ENCODE measurements at places on chromosomes 1 and 21. TPM values are rescaled to one million over a fixed set of nuclear protein-coding genes. Genes with fewer than 3 reads are reported as not detected.

DNA sequence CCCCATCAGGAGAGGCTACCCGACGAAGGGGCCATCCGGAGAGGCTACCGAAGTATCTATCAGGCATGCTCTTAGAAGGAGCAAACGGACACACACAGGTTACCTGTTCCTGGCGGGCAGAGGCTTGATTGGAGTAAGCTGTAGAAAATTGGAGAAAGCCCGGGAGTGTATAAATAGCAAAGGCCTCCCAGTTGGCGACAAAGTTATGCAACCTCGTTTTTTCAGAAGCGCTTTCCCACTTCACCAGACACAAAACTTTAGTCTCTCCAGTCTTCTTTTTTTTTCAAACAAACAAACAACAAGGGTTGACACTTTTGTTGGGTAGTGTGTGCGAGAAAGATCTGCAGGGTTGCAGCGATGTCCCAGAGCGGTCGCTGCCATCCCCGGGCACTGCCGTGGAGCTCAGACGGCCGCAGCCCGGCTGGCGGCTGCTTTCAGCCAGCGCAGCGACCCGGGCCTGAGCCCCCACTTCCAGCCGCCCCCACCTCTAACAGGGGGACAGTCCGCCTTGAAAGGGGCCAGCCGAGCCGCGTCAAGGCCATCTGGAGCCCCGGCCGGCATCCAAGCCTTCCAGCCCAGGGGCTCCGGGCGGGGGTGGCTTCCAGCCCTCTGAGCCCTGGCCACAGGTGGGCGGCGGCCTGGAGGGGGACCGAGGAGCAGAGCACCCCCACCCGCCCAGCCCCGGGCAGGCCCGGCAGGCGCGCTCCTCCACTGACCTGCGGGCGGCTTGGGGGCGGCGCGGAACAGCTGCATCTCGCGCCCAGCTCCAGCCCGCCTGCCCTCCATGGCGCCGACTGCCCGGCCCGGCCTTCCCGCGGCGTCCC lies 616 bp downstream of the MCOLN3 start:
- DNase-seq, result peak; percentile 18
- no peaks in the 10 kb centered on the region for H3K27me3 ChIP-seq
- H3K36me3 ChIP-seq, result no peaks in the 10 kb centered on the region
- H3K4me3 ChIP-seq, result peak overlapping the region; percentile 71

DNA sequence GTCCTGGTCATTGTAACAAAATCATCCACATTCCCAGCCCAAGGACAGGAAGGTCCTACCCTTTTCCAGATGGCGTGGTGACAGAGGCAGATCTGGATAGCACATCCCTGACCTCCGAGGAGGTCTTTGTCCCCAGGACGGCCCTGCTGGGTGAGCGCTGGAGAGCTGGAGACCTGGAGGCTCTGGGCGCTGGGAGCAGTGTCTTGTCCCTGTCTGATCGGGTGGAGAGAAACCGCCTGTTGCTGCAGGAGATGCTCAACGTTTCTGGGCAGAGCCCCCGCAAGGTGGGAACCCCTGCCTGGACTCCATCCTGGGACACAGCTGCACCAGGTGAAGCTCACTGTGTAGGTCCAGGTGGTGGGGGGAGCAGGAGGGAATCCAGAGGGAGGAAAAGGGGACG lies 4.1 kb downstream of the KIAA1614 start:
- no peak for DNase-seq
- no peaks in the 10 kb centered on the region for H3K4me1 ChIP-seq
- H3K36me3 ChIP-seq, result no peaks in the 10 kb centered on the region
- H3K27me3 ChIP-seq, result no peaks in the 10 kb centered on the region
- H3K4me3 ChIP-seq, result no peak overlapping the region

DNA sequence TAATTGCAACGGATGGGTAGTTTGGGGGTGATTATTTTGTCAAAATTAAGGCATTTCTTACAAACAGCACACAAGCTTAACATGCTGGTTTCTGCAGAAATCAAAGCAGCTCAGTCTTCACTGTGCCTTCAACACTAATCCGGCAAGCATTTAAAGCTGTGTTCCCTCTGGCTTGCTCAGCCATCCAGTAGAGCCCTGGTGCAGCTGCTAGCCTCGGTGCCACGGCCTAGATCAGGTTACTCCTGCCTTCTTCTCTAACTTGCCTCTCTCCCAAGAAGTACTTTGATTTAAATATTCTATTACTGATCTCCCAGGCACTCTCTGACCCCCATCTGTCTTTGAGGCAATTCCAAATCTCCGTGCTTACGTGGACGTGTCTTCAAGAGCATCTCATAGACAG lies 85.6 kb downstream of the GREM2 start:
- no peaks in the 10 kb centered on the region for H3K36me3 ChIP-seq
- no peak overlapping the region for H3K4me3 ChIP-seq
- no peaks in the 10 kb centered on the region for H3K4me1 ChIP-seq

- H3K4me1 ChIP-seq, result no peaks in the 10 kb centered on the region
- H3K27me3 ChIP-seq, result no peaks in the 10 kb centered on the region
- DNase-seq, result peak; percentile 27
- no peak overlapping the region for H3K4me3 ChIP-seq
- no peak overlapping the region for H3K27ac ChIP-seq
Measured at GRCh38 chr1:227793948-227794816, 21.3 kb upstream of the PRSS38 start.

DNA sequence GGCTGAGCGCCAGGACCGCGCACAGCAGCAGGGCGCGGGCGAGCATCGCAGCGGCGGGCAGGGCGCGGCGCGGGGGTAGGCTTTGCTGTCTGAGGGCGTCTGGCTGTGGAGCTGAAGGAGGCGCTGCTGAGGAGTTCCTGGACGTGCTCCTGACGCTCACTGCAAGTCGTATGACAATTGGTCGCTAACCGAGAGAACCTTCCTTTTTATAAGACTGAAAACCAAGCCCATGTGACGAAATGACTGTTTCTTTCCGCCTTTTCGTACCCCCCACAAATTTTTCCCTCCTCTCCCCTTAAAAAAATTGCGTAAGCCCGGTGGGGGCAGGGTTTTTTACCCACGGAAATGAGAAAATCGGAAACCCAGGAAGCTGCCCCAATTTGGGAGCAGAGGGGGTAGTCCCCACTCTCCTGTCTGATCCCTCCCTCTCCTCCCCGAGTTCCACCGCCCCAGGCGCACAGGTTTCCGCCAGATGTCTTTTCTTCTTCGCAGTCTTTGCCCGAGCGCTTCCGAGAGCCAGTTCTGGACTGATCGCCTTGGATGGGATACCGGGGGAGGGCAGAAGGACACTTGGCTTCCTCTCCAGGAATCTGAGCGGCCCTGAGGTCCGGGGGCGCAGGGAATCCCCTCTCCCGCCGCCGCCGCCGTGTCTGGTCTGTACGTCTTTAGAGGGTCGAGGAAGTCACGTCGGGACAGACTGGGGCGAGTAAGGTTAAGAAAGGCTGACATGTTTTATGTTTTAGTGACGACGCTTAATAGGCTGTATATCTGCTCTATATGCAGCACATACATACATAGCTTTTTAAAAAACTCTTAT lies at the start of gene PTGS2:
PTGS2 (minus strand) TSS at position 179 of the 817 bp plus-strand sequence; CDS start at position 46, 133 bp downstream.
- H3K27ac ChIP-seq, result no peak within 1 kb of the TSS
- peak; percentile 39 for DNase-seq
- H3K4me3 ChIP-seq, result peak within 1 kb of the TSS; percentile 38
- no peaks in the 10 kb centered on the region for H3K36me3 ChIP-seq

GRCh38 chr1:39418236-39418635 lies 73.2 kb upstream of the BMP8A start:
- no peak overlapping the region for H3K4me3 ChIP-seq
- no peaks in the 10 kb centered on the region for H3K4me1 ChIP-seq
- no peaks in the 10 kb centered on the region for H3K27me3 ChIP-seq
- no peaks in the 10 kb centered on the region for H3K36me3 ChIP-seq
- no peak overlapping the region for H3K27ac ChIP-seq

CTSS gene
- 126 TPM for total RNA-seq

DNA sequence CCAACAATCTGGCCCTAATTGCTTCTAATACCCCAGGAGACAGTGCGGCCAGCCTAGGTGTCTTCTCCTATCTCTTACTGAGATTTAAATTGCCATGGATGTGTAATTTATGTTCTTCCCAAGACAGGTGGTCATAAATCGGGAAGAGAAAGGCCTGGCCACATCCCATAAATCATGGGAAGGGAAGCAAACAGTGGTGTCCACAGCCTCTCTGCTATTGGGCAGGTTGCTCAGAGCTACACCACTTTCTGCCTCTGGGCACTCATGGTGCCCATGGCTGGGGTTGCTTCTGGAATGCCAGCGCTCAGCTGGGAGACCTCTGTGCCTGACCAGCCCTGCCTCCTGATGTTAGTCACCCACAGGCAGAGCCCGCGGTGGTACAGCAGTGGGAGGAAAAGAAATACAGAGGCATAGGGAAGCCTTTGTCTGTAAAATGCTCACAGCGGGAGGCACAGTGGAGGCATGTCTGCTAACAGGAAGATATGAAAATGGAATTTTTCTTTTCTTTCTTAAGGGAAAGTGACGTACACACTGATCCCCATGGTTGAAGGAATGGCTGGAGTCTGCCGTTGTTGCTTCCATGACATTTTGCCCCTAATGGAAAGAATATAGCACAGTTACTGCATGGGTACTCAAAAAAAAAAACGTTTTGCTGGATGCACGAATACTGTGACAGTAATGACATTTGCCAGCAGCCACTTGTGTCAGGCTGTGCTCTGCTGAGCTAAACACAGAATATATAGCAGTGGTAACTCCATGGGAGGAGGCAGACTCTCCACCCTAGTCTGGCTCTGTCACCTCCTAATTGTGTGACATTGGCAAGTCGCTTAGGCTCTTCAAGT lies 21.9 kb downstream of the MTARC1 start:
- no peak for DNase-seq
- H3K4me1 ChIP-seq, result no peaks in the 10 kb centered on the region
- no peaks in the 10 kb centered on the region for H3K36me3 ChIP-seq

DNA sequence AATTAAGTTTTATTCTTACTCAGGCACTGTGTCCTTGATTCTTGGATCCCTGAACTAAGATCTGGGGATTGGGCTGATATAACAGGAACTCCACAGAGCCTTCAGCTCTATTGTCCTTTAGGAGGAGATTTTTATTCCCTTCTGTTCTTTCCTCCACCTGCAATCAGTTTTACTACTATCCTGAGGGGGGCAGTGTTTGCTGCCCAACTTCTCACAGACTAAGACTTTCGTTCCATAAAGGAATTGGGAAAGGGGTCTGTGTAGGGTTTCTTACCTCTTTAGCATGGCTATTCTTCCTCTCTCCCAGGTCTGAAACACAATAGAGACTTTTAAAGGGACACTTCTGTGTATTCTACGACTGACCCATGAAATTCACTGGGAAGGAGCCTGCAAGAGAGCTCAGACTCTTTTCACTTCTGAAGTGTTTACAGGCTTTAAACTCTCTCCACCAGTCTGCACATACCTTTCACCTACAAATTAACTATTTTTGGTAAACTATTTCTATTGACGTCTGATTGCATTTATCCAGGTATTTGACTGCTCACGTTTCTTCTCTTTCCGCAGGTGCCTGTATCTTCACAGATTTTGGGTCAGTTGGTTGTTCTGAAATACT lies 103.3 kb upstream of the DEPDC1 start:
- no peak overlapping the region for H3K27ac ChIP-seq
- no peaks in the 10 kb centered on the region for H3K27me3 ChIP-seq
- DNase-seq, result no peak
- no peak overlapping the region for H3K4me3 ChIP-seq

- no peak overlapping the region for H3K4me3 ChIP-seq
- no peak overlapping the region for H3K27ac ChIP-seq
- DNase-seq, result no peak
Measured at GRCh38 chr1:206447422-206447765, 22.9 kb upstream of the IKBKE start.

- no peak overlapping the region for H3K27ac ChIP-seq
- no peak for DNase-seq
- H3K36me3 ChIP-seq, result no peaks in the 10 kb centered on the region
- peaks cover 11% of the 10 kb centered on the region for H3K4me1 ChIP-seq
- no peaks in the 10 kb centered on the region for H3K27me3 ChIP-seq
- H3K4me3 ChIP-seq, result no peak overlapping the region
Measured at GRCh38 chr1:150165622-150166612, 16.2 kb downstream of the PLEKHO1 start.

DNA sequence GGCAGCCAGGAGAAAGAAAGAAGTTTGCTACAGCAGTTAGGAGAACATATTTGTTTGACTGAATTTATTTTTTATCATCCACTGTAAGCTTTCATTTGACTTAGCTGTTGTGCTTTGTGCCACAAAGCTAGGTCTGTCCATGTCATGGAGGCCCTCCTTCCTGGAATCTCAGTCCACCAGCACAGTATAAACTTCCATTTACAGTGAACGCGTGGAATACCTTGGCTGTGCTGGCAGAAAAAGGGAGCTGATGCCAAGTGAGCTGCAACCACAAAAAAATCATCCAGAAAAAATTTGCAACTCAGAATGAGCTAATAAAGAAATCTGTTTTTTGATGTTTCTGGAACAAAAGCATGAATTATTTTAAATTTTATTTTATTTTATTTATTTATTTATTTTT lies 72.6 kb downstream of the ATP6V1G3 start:
- no peak overlapping the region for H3K4me3 ChIP-seq
- H3K36me3 ChIP-seq, result no peaks in the 10 kb centered on the region
- no peak for DNase-seq
- H3K27ac ChIP-seq, result no peak overlapping the region
- no peaks in the 10 kb centered on the region for H3K4me1 ChIP-seq
- no peaks in the 10 kb centered on the region for H3K27me3 ChIP-seq

DNA sequence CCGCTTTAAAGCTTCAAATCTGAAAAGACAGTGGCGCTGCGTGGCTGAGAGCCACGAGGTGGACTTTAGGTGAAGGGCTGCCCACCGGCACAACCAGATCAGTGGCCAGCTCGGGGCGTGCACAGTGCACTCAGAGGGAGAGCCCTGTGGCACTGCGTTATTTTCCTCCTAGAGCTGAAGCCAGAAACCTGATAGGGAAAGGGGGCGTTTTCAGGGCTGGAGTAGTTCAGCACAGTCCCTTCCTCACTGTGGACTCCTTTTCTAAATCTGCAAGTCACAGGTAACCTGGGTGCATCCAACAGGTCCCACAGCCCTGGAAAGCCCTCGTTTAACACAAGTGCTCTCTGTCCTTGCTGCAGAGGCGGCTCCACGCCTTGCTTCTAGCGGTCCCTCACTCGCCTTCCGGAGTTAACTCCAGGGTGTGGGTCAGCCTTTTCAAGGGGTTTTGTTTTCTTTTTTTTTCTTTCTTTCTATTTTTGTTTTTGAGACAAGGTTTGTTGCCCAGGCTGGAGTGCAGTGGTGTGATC lies 81.2 kb downstream of the GALNT2 start:
- no peak for DNase-seq
- H3K27me3 ChIP-seq, result no peaks in the 10 kb centered on the region
- H3K4me3 ChIP-seq, result no peak overlapping the region
- peaks cover 46% of the 10 kb centered on the region for H3K4me1 ChIP-seq
- H3K36me3 ChIP-seq, result no peaks in the 10 kb centered on the region

All from pancreas (tissue), 10 donors.